ENCODE measurements at places on chromosomes 11 and 22.
A peak's percentile ranks its signal among the peaks of the same experiment; 100 is the strongest.

GRCh38 chr11:76327756-76328388 is 53.1 kb downstream of the THAP12 start:
- no peak for DNase-seq

- DNase-seq = no peak
These were observed 70.1 kb downstream of the ARL14EP start for GRCh38 chr11:30393012-30393411.

DNA sequence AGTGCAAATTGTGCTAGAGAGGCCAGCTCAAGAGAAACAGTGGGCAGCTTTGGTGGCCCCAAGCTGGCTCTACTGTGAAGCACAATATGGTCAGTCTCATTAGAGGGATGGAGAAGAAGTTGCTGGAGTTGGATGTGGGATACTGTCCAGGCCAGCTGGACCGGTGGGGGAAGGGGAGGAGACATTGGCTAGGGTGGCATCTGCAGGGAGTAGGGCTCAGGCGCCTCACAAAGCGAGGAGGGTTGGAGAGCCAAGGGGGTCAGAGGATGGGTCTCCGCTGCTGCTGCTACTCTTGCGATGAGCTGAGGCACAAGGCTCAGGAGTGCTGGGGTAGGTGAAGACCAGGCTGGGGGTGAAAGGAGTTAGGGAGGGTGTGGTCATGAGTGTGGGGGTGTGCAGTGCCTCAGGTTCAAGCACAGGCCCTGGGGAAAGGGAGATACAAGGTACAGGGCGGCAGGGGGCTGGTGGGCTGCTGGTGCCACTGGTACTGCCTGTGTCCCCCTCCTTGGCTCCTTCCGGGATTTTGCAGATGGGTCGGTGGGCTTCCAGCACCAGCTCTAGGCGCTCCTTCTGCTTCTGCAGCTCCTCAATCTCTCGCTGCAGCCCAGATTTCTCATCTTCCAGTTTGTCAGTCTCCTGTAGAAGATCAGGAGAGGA is 2.3 kb downstream of the CCDC85B start:
- no peak for DNase-seq

DNA sequence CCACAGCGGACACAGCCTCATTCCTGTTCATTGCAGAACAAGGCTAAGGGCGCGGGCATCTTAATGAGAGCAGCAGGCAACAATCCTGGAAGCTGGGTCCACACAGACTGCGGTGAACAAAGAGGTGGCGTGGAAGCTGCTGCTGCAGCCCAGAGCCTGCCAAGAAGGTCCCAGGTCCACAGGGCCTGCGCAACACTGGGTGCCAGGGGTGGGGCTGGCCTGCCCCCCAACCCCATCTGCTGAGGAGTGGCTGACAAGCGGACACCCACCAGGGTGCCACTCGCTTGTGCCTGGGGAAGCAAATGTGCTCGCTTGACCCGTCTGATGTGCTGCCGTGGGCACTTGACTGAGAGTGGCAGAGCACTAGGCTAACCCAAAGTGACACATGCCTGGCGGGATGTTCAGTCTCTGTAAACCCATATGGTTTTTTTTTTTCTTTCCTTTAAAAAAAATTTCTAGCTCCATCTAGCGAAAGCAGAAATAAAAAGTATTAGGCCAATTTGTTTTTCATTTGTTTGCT is 83.2 kb upstream of the PITPNB start:
- no peak for DNase-seq

DNA sequence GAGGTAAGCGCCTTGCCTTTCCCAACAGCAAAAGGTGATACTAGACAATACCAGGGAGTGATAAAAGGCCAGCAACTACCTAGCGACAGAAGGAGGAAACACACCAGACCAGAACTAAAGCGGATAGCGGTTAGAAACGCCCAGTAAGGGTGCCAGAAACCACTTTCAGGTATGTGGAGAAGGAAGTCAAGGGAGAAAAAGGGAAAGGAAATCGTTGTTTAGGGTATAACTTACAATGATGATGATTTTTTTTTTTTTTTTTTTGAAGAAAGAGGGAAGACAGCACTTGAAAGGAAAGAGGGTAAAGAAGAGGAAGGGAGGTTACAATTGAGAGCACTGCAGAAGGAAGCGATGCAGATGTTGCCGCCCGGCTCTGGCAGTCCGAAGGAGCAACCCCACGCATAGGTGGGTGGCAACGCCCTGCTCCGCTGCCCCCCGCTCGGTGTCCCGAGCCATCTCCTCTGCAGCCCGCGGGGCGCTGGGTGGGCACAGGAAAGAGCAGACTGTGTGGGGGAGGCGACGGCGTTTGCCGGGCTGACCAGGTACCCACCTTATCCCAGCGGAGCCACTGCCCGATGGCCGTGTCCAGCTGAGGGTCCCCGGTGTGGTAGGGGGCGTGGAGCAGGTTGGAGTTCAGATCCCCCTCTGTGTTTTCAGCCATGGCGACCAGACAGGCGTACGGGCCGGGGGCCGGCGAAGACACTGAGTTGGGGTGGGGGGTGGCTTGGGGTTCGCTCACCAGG is 561 bp downstream of the PGM2L1 start:
- peak; percentile 91 for DNase-seq

DNA sequence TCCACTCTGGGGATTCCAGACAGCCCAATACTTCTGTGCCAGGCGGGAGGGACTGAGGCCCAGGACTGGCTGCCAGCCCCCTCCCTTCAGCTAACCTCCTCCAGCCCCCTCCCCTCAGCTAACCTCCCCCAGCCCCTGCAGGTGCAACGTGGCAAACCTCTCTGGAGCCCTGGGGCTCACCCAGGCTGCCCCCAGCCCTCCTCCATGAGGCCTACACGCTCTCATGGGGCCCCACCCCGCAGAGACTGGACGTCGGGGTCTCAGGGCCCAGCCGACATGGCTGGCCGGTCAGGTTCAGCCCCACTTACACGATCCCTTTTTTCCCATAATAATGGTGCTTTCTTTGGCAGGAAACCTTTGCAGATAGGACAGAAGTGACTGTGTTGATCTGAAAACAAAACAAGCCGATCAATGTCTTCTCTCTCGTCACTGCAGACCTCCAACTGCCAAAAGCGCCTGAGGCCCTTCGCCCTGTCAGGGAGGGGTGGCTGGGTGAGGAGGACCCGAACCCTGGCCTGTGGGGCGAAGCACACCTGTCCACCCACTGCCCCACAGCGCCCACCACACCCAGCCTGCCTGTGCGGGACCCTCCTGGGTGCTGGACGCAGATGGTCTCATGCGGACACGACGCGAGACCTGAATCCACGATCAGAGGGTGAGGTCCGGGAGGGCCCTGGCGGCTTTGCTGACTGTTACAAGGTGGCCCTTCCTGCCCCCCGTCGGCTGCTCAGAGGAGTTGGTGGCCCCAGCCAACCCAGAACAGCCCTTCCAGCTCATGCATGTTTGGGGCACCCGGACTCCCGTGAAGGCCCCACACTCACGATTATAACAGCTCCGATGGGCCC is 33.6 kb downstream of the TRMU start:
- DNase-seq = no peak

- no peak for DNase-seq
These were observed 51.8 kb downstream of the COMMD9 start for GRCh38 chr11:36237391-36237790.

DNA sequence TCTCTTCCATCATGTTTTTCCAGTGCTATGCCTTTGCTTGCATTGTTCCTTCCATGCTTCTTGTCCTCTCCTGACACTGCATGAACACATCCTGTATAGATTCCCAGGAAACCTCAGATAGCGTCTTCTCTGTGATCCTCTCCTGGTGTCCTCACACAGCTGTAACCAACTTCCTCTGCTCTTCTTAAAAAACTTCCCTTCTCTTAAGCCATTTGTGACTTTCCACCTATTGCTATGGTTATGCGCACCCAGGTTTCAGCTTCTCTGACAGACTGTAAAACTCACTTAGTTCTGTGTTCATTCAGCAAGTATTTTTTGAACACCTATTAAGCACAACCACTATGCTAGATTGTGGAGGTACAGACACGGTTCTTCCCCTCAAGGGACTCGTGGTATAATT is 5.1 kb upstream of the APLP2 start:
- DNase-seq = no peak

- no peak for DNase-seq
These were observed 16.9 kb downstream of the MYO7A start for GRCh38 chr11:77144857-77145428.

DNA sequence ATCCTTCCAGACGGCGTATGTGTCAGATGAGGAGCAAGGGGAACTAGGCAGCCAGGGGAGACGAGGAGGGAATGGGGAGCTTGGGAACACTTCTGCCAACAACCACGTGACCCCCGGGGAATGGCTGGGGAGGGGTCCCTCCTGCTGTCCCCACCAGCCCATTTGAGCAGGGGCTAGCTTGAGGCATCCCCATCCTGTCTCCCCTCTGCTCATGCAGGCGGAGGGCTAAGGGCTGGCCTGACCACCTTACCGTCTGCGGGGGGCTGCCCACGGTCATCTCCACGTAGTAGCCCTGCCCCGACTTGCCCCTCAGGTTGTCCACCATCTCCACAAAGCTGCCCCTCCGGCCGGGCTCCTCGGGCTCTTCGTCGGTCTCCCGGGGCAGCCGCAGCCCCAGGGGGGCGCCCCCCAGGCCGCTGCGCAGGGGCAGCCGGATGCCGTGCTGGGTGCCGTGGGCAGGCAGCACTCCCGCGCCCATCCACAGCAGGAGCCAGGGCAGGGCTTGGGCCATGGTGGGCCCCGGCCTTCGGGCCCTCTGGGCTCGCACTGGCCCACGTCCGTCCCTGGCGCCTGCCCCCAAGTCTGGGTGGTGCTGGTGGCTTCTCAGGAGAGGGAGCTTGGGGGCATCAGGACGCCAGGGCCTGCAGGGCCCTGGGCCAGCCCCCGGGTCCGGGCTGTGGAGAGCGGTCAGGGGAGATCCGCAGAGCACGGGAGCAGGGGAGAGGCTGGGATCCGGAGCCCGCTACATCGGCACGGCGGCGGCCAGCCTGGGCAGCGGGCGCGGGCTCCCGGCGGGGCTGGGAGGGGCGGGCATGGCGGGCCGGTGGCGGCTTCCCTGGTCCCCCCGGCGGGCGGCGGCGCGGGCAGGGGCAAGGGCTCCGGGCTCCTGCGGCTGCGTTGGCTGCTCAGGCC is 515 bp downstream of the BACE1 start:
- no peak for DNase-seq

DNA sequence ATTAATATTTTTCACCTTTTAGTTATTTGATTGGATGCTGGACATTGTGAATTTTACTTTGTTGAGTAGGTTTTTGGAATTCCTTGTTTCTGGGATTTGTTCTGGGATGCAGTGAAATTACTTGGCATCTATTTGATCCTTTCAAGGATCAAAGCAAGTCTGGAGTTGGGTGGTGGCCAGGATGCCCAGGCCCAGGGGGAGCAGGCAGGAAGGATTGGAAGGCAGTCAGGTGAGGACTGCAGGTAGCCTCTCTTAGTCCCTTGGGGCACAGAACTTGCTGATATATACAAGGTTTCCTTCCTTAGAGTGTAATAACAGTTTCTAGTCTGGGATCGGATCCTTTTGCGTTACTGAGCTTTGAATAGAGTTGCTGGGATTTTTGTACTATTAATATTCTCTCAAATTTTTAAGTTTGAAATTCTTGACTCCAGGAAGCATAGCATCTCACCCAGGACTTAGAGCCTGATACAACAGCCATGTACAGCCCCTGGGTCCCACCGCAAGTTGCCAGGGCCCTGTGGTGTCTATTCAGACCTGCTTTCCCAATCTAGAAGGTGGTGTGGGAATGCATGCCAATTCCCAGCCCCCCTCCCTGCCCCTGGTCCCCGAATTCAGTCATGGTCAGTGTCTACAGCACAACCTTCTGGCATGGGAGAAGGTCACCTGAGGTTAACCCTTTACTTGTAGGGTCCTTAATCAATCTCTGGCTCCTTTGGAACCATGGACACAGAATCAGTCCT is 6.1 kb downstream of the ZNF74 start:
- DNase-seq = no peak

DNA sequence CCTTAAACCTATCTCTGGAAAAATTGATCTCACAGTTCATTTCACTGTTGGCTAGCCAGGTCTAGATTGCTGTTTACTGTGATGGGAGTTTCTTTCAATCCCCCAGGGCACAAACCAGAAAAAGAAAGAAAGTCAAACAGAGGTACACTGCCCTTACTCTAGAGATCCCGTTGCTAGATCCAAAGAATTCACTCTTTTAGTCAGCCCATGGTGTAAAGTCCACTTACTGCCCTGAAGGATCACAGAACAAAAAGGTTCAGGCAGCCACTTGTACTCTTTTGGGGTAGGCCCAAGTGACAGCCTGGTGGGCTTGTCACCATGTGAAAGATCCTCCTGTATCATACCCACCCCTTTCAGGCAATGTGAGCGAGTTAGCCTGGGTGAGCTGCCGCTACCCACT is 162.6 kb upstream of the CCDC179 start:
- no peak for DNase-seq

GRCh38 chr11:110092515-110093406 is at the start of gene ZC3H12C:
TSS of gene ZC3H12C (plus strand) at chr11:110093392. CDS start at chr11:110093412, 20 bp downstream.
- peak; percentile 95 for DNase-seq

- DNase-seq = no peak
These were observed 6.5 kb downstream of the RFPL3 start for GRCh38 chr22:32364210-32364609.

GRCh38 chr11:61037441-61038093 is 64.7 kb upstream of the CD5 start:
- DNase-seq = no peak

DNA sequence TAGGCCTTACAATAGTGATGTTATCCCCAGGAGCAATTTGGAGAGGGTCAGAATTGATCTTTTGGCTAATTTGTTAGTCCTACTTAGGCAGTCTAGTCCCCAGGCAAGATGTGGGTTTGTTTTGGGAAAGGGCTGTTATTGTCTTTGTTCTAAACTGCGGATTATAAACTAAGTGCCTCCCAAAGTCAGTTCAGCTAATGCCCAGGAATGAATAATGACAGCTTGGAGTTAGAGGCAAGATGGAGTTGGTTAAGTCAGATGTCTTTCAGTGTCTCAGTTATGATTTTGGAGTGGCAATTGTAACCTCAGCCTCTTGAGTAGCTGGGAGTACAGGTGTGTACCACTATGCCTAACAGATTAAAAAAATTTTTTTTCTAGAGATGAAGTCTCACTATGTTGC is 7.3 kb upstream of the CLNS1A start:
- DNase-seq = no peak

DNA sequence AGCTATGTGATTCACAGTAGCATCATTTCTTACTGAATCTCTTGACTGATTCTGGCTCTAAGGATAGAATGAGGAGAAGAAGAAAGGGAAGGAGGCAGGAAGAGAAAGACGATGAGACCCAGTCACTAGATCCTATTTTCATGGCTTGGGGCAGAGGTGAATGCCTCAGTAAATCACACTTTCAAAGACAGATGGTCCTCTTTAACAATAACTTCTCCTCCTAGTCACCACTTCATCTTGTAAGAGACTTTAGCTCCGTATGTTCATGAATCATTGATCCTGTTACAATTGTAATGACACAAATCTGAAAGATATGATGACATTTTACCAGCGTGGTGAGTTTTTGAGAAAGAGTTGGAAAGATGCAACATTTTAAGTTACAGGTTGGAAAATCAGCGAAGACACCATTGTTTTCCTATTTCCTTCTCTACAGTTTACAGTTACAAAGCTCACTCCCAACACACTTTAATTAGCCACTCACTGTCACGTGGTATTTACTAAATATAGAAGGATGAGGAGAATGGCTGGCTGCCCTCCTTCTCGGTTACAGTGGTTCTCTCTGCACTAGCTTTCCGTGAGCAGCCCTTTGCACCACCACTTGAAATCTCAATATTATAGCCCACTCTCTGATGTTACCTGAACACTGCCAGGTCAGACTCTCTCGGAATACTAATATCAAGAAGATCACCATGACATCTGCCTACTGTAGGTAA is 205.8 kb downstream of the CADM1 start:
- DNase-seq = no peak

Data from mesendoderm (in vitro differentiated cells).